ENCODE measurements at places on chromosomes 13 and 19. TPM values are rescaled to one million over a fixed set of nuclear protein-coding genes. Genes with fewer than 3 reads are reported as not detected.

CADM4 gene
- 14.2 TPM for polyA plus RNA-seq

SSC5D gene
- polyA plus RNA-seq, result 0.46 TPM

SLITRK5 gene
- not detected for polyA plus RNA-seq

SCGB2B2 gene
- polyA plus RNA-seq, result 0.12 TPM

RPS28 gene
- polyA plus RNA-seq, result 1,474 TPM

PLPPR3 gene
- 0.46 TPM for polyA plus RNA-seq

TNFSF9 gene
- polyA plus RNA-seq, result 0.85 TPM

CLEC17A gene
- polyA plus RNA-seq, result not detected

OR7C1 gene
- polyA plus RNA-seq, result not detected

IGSF23 gene
- not detected for polyA plus RNA-seq

EPSTI1 gene
- 3.5 TPM for polyA plus RNA-seq

C19orf85 gene
- 0.23 TPM for polyA plus RNA-seq

UPK1A gene
- polyA plus RNA-seq, result 0.08 TPM

VWA8 gene
- 4.0 TPM for polyA plus RNA-seq

GRCh38 chr13:59738921-59739320, 424.8 kb downstream of the DIAPH3 start:
- no peak for DNase-seq

- DNase-seq, result no peak
Observed at GRCh38 chr13:39369161-39369890, 233.7 kb downstream of the LHFPL6 start.

DNA sequence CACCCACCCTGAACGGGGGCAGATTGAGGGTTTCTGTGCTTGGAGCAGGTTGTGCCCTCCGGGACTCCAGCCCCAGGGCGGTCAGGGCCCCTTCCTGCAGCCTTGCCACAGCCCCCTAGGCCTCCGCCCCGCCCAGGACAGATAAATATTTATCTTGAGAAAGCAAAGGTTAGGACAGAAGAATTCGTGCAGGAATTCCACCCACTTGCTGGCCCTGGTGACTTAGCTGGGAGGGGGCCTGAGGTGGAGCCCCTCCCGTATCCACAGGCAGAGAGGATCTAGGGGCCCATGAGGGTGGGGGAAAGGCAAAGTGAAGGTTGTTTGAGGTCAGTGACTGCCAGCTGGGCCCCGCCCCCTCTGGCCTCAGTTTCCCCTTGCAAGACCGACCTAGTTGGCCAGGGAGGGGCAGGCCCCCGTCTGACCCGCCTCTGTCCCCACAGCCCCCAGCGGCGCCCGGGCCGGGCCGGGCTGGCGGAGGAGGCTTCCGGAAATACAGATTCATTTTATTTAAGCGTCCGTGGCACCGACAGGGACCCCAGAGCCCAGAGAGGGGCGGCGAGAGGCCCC, 5.2 kb downstream of the MIDN start:
- DNase-seq, result no peak

DNA sequence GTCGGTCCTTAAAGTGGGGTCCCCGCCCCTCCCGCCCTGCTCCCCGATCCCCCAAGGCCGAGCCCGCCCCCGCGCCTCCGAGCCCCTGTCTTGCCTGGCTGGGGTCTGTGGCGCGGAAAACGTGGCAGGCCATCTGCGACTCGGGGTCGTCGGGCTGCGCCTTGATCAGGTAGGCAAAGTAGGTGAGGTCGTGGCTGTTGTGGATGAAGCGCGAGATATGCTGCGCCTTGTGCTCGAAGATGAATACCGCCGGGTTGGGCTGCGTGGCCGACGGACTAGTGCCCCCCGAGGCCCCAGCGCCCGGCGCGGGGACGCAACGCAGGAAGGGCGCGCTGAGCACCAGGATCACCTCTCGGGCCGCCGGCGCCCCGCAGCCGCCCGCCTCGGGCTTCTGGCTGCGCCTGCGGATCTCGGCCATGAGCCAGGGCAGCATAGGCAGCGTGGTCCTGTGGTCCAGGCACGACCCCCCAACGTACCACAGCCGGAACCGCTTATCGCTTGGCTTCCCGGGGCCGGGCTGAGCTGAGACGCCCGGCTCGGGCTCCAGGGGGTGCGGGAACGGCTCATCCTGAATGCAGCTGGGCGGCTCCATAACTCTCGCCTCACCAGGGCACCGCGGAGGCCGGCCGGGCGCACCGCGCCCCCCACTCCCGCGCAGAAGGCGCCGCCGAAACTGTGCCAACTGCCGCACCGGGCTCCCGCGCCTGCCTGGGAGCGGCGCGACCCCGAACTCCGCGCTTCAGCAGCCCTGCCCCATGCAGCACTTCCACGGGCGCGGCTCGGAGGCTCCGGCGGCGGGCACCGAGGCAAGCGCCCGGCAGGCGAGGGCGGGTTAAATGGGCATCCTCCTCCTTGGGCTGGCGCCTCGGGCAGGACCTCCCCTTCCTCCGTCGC, 546 bp downstream of the TBC1D4 start:
- DNase-seq, result peak; percentile 78

- DNase-seq, result peak; percentile 73
Observed at GRCh38 chr19:9205501-9206113, 13.8 kb downstream of the OR7D4 start.

DNA sequence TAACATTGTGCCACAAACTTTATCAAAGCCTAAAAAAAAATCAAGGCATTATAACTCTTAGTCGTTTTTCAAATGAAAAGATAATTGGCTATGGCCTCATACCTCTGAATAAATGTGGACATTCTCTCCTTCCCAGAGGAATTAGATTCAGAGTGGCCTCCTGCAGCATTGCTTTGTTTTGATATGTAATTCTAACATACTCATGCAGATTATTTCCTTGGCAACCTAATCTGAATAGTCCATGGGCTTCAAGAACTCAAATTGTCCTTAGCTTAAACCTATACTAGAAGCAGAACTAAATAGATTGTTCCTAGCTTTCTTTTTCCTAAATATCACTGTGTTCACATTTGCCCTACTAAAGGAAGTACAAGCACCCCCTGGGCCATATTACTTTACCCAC, 1146.9 kb downstream of the OLFM4 start:
- DNase-seq, result no peak

DNA sequence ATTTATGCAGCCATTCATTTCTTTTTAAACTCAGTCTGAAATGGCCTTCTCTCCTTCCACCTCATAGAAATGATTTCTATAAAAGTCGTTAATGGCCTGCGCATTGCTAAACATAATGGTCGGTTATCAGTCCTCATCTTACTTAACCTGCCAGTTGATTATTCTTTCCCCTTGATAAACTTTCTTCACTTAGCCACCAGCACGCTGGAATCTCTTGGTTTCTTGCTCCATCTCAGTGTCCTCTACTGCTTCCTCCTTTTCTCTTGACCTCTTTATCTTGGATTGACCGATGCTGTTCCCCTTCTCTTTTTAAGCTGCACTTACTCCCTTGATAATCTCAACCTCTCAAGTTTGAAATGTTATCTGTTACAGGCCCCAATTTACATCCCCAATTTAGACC, 12.2 kb upstream of the CLC start:
- DNase-seq, result no peak

GRCh38 chr13:71068041-71068440, 799.0 kb downstream of the DACH1 start:
- DNase-seq, result no peak

- no peak for DNase-seq
Observed at GRCh38 chr19:32067685-32068084, 277.7 kb upstream of the ZNF507 start.

- no peak for DNase-seq
Observed at GRCh38 chr19:16022681-16023080, 53.6 kb upstream of the TPM4 start.

DNA sequence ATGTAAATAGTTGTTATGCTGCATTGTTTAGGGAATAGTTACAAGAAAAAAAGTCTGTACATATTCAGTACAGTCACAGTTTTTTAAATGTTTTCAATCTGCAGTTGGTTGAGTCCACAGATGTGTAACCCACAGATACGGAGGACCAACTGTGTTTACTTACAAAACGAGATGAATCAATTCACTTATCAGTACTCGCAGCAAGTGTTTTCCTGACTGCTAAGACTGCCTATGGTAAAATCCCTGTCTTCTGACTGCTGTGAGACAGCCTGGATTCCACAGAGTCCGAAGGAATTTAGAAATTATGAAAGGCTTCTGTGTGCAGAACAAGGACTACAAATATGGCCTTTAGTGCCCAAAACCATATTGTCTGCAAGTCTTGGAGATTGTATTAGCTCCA, 45.7 kb upstream of the C1QTNF9 start:
- DNase-seq, result no peak

DNA sequence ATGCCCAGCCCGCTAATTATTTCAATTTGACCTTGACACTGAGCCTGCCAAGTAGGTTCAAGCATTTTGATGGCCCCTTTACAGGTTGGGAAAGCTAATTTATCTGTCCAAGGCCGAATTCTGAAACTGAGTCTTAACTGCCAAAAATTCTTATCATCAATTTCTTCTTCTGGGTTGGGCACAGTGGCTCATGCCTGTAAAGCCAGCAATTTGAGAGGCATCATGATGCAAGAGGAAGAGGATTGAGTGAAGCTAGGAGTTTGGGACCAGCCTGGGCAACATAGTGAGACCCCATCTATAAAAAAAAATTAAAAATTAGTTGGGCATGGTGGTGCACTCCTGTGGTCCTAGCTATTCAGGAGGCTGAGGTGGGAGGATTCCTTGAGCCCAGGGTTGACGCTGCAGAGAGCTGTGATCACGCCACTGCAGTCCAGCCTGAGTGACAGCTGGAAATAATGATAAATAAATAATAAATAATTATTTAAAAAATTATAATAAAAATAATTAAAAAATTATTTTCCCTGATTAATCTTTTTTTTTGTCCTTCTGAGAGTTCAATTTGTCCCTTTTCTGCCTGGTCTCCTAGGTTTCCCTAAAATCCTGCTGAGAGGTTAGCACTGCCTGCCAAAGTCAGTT, 1.3 kb upstream of the LDLR start:
- DNase-seq, result no peak

- DNase-seq, result peak; percentile 63
Observed at GRCh38 chr19:35549174-35549788, 3.9 kb downstream of the TMEM147 start.

DNA sequence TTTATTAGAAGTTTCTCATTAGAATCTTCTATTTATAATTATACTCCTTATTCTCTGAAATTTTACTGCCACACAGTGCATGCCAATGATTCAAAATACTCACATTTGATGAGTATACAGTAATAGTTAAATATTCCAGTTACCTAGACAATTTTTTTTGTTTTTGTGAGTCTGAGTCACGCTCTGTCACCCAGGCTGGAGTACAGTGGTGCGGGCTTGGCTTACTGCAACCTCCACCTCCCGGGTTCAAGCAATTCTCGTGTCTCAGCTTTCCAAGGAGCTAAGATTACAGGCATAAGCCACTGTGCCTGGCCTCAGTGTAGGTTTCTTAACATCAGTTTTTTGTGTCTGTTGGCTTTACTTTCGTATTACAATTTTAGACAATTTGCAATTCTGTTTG, 87.1 kb downstream of the ZNF486 start:
- no peak for DNase-seq
